ENCODE measurements at places on chromosomes 4 and X.
A peak's percentile ranks its signal among the peaks of the same experiment; 100 is the strongest.

GRCh38 chr4:76546759-76547742, 112.0 kb downstream of the SHROOM3 start:
- DNase-seq: no peak

DNA sequence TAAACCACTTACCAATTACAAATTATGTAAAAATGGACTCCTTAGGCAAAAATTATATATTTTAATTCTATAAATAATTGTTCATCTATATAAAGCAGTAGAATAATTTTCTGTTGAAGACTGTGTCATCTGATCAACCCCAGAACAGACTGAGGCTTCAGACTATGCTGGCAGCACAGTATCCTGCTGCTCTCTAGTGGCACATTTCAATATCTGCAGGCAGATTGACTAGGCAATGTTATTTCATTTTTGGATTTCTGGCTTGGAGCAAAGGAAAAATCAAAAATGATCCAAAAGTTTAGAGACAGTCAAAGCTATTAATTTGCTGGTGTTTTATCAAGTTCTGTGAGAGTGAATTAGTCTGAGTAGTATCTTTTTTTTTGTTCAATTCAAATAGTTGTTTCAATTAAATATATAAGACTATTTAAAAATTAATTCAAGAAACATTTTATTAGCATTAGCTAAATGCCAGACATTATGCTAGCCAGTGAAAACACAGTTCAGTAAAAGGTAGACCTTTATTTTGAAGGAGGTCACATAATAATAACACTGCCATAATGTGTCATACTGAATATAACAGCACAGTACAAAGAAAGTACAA, 21.3 kb upstream of the SULT1E1 start:
- peak; percentile 3 for DNase-seq

GRCh38 chrX:964831-965416, 247.5 kb downstream of the CRLF2 start:
- no peak for DNase-seq

DNA sequence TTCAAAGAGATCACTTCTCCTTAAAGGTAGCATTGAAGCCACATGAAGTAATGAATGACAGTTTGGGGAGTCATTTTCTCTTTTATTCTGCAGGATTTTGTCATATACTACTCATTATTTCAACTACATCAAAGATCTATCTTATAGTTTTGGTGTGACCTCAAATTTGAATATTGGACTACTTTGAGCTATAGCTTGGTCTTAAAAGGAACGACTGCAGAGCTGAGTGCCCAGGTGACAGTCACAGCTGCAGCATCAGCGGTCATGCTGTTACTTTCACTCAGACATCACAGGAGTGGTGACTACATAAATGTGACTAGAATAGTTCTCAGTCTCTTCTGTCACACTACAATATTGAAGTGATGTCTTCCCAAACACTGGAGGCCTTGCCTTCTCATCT, 10.7 kb upstream of the SPCS3 start:
- no peak for DNase-seq

DNA sequence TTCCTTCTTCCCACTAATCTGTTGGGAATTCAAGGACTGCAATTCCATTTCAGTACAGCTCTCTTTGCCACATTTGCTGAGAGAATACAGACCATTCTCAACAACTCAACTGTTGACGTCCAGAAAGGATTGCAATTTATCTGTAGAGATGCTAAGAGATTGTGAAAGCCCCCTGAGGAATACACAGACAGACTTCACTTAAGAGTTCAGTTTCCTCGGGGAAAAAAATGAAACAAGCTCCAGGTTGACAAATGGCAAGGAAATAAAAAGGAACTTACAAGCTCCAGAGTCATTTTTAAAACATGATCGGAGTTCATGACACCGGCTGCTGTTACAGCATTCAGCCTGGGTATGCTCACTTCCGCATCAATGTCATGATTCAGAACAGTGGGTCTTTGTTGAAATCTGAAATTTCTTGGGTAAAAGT, 13.8 kb downstream of the TLR10 start:
- DNase-seq: no peak

- DNase-seq: no peak
These were observed 31.2 kb downstream of the ATG4A start for GRCh38 chrX:108122748-108123147.

- DNase-seq: no peak
These were observed 215.1 kb upstream of the GPC4 start for GRCh38 chrX:133630362-133630761.

DNA sequence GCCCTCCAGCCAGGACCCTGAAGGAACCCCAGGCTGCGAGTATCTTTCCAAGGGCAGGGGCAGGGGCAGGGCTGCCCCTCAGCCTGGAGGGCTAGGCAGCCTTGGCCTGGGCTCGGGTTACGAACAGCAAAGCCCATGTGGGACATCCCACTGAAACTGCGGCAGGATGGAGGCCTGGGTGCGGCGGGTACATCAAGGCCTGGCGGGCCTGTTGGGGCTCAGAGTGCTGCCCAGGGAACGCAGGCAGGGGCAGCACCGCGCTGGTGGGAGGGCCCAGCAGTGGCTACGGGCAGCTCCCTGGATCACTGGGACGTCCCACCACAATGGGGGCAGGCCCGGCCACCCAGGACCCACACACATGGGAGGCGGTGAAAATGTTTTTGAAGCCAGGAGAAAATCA, 10.9 kb downstream of the NAT8L start:
- DNase-seq: no peak

DNA sequence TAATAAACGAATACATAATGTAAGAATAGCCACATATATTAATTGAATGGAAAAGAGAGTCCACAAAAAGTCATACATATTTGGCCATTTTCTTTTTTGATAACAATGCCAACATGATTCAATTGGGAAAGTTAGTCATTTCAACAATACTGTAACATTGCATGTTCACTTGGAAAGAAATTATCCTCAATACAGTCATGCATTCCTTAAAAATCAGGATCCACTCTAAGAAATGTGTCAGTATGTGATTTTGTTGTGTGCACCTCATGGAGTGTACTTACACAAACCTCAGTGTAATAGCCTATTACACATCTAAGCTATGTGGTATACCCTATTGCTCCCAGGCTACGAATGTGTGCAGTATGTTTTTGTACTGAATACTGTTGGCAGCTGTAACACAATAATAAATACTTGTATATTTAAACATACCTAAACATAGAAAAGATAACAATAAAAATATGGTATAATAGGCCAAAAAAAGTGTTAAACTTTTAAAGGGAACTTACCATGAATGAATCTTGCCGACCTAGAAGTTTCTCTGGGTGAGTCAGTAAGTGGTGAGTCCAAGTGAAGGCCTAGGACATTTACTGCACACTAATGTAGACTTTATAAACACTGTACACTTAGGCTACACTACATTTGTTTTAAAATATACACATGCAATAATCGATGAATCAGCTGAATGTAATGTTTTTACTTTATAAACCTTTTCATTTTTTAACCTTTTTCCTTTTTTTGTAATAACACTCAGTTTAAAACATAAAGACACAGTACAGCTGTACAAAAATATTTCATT, 806.8 kb downstream of the PCDH18 start:
- no peak for DNase-seq

GRCh38 chrX:38175139-38175538, 45.5 kb downstream of the SRPX start:
- no peak for DNase-seq

DNA sequence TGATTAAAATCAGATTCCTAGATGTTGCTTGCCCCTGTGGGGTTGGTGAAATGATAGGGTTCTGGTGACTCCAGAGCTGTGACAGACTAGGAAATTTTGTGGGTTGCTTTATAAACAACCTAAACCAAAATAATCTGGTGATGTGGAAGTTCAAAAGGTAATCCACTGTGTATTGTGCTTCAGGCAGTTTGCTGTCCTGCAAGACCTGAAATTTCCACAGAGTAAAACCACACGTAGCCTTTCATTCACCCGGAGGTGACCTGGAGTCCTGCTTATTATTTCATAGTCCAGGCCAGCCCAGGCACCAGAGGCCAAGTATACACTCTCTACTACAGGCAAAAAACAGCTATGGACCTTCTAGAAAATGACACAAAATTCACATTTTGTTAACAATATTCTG, 114.6 kb upstream of the CBR4 start:
- DNase-seq: no peak

DNA sequence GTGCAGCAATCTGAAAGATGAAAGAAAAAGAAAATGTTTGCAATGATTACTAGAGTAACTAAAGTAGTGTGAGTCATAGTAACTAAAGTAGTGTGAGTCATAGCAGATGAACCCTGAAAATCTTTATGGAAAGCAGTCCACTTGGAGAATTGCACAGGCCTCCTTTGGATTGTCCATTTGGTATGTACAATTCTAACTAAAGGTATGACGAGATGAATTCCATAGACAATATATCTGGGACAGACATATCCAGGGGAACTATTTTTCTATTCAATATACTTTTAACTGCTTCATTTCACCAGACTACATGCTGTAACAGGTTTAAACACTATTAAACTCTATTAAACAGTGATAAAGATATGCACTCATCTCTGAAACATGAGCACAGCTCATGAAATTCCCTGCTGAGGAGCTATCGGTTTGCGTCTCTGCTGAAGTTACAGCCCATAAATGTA, 798.7 kb downstream of the PCDH7 start:
- no peak for DNase-seq

DNA sequence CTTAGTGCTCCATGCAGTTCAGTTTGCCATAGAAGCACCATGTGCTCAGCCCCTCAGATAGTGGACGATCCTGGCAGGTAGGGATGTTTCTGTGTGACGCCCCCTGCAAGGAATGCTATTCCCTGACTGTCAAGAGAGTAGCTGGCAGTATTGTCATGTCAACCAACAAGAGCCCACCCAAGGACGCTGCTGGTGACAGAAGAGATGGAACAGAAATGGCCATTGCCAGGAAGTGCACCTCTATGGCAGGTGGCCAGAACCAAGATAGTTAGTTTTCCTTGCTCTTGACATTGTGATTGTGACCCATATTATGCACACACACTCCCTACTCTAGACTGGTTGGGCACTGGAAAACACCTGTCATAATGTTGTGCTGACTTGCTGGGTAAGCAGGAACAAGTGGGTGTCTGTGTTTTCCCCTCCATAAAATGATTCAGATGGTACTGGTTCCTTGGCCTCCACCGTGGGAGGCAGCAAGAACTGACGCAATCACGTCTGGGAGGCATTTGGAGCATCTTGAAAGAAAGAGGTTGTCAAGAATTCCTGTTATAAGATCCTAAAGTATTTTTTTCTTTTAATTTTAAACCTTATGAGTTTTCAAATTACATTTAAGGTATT, 507.9 kb downstream of the MID1IP1 start:
- DNase-seq: peak; percentile 72

DNA sequence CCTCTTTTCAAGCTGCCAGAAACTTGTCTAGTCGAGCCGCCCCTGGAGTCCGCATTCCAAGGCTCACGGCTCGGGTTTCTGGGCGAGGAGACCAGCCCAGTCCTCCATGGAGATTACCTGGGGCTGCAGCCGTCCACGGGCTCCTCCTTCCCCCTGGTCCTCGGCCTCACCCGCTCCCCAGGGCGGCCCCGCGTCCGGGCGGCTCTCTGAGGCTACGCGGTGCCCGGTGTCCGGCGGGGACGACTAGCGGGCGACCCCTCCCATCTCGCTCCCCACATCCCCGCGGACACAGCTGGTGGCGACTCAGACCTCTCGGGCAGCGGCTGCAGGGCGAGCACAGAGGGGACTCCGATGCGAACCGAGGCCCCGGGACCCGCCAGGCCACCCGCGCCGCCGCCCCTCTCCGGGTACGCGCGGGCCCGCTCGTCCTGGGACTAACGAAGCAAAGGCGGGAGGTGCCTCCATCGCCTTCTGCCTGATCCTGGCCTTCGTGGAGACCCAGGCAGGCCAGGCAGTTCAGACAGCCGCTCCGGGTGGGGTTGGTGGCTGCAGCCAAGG, 159.4 kb downstream of the TRAM1L1 start:
- DNase-seq: no peak

GRCh38 chr4:41933997-41934503, 1.2 kb upstream of the TMEM33 start:
- no peak for DNase-seq

DNA sequence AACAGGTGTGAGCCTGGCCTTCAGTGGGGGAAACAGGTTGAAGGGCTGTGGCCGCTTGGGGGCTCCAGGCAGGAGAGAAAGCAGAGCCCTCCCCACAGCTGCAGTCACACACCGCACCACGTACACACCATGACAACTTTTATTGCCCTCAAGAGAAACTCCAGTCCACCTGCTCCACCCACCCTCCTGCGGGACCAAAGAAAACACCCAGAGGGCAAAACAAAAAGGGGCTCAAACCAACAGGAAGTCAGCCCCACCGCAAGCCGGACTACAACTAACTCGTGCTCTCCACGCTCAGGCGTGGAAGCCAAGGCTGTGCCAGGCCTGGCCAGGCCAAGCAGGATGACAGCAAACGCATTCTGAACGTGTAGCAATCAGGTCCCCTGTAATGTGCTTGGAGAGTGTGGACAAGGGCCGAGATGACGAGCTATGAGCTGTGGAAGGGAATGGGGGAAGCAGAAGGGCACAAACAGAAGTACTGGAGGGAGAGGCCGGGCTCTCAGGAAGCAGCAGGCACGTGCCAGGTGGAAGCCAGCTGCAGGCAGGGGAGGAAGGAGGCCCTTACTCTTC, 12.7 kb downstream of the SLC6A8 start:
- no peak for DNase-seq

DNA sequence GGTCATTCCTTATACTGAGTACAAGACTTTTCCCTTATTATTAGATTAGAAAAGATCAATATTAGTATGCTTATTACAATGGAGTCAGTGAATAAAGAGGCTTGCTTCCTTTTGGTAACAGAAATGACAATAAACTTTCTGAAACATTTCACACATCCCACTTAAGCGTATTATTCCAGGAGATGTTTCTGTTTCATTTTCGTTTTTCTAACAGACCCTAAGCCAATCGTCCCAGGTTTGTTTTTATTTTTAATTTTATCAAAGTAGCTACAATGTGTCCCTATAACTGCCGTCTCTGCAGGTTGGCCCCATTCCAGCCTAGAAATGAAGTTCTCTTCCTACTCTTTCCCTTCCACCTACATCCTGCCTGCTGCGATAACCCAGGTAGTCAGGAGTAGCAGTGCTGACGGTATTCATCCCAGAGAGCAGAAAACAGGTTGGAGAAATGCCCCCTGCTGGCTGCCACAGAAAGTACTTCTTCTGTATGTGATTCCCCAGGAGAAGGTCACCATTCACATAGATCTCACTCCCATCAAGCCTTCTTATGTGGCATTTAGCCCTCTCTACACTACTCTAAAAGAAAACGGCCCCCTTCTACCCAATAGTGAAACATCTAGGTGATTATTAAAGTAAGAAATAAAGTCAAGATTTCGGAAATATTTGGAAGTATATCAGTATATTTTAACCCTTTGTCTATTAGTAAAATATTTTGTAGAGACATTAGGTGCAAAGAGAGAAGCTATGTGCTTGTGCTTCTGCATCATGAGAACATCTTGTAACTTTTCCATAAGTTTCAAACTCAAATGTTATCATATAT, 40.4 kb downstream of the ENPEP start:
- DNase-seq: peak; percentile 68

DNA sequence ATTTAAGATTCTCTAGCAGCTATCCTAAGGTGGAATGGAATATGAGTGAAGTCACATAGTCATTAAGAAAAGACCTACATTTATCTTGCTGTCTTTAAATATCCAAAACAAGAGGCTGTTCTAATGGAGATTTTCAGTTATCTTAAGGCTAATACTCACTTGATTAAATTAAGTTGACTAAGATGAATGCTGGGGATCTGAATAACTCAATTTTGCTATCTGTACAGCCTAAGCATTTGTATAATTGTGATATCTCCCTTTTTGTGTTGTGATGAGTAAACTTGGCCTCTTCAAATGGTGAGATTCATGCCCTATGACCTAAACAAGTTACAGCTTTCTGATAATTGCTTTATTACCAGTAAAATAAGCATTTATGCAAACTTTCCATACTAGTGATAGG, 13.6 kb upstream of the GUCY1A1 start:
- no peak for DNase-seq

Measured in activated CD4-positive, alpha-beta T cell treated with anti-CD3 and anti-CD28 coated beads for 4 hours (primary cell).